Mammary epithelial cell (primary cell): ENCODE measurements at places on chromosomes 4 and X. TPM values are rescaled to one million over a fixed set of nuclear protein-coding genes. Genes with fewer than 3 reads are reported as not detected.
A peak's percentile ranks its signal among the peaks of the same experiment; 100 is the strongest.

Gene EPGN
- total RNA-seq: 283 TPM

Gene VSIG1
- 3.5 and 3.6 TPM in 2 replicates for total RNA-seq

Gene ATP1B4
- not detected for total RNA-seq

Gene TRIM2
- 19.5 and 29.6 TPM in 2 replicates for total RNA-seq

Gene DMD
- 73.2 TPM for total RNA-seq

Gene GPR82
- not detected for total RNA-seq

Gene F8A3
- total RNA-seq: 6.2 and 9.6 TPM in 2 replicates

Gene ARAP2
- 13.1 and 14.6 TPM in 2 replicates for total RNA-seq

Gene GC
- total RNA-seq: not detected

Gene CDS1
- total RNA-seq: 29.8 TPM

Gene CABS1
- not detected for total RNA-seq

Gene PRRG1
- total RNA-seq: 14.0 TPM

DNA sequence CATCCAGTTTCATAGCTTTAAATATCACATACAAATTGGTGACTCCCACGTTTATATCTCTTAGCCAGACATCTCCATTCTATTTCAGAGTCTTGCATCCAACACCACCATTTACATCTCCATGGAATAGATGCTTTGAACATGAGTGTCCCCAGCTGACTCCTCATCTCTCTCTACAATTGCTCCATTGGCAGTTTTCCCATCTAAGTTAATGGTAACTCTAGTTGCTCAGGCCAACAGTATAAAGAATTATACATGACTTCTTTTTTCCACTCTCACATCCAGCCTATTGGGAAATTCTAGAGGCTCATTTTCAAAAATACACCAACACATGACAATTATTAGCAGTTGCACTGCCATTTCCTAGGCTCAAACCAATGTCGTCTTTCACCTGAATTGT lies 388.2 kb downstream of the STIM2 start:
- DNase-seq: no peak

- DNase-seq: no peak
These were observed 37.0 kb downstream of the HAND2 start for GRCh38 chr4:173493041-173493440.

- no peak for DNase-seq
These were observed 68.8 kb downstream of the TECRL start for GRCh38 chr4:64340218-64341110.

DNA sequence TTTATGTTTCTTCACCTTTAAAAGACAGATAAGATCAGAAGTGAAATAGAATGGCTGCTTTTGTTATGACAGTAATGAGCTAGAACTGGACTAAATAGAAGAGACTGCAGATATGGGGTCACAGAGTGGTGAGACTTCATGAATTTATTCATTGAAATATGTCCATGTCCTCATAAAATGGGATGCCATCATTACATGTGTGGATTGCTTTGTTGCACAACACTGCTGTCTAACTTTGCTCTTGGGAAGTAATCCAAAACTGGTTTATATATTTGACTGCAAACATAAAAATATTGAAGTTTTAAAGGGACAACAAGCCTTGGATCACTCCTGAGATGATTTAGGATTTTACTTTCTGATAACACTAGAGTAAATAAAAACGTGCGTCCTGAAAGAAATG lies 209.2 kb upstream of the FAT4 start:
- DNase-seq: no peak

DNA sequence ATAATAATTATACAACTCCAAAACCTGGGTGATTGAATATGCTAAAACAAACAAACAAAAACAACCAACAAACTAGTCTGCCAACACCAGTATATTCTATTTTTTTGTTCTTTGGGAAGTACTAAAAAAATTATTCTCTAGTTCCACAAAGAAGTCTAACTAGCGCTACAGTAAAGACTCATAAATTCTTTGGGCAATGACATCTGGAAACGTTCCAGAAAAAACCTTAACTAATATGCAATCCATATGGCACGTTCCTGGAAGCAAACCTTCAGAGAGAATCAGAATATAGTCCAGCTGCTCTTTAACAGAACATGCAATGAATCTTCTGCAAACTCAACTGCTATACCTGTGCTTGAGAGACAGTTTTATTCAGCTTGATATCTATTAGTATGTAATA lies 500.1 kb downstream of the TRAM1L1 start:
- no peak for DNase-seq

DNA sequence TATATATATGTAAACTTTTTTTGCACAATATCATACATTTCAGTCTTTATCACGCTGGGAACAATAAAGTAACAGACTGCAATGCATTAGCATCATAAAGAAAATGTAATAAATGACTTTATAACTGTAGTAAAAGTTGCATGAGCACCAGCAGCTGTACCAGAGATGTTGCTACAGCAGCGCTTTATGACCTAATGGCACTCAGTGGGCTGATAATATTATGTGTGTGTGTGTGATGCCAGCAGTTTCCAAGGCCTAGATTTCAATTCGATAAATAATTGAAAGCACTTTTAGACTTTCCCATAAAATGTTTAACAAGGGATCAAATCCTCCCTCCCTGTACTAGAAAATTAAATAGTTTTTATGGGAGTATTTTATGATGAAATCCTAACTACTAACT lies 367.6 kb upstream of the AGA start:
- no peak for DNase-seq

DNA sequence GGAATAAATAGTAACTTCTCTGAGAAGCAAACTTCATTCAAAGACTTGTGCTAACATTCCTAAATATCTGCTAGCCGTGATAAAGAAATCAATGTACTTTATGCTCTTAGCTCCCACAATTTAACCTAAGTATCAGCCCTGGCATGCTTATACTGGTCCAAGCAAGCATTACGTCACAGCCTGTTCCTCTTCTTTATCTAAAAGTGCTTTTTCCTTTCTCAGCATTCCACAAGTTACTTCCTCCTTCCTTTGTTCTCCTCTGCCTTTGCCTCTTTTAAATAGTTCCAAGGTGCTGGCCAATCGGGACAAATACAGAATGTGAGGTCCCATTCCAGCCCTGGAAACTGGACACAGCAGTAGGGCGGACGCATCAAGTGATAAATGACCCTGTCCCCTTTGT lies 249.6 kb downstream of the DHRSX start:
- no peak for DNase-seq

DNA sequence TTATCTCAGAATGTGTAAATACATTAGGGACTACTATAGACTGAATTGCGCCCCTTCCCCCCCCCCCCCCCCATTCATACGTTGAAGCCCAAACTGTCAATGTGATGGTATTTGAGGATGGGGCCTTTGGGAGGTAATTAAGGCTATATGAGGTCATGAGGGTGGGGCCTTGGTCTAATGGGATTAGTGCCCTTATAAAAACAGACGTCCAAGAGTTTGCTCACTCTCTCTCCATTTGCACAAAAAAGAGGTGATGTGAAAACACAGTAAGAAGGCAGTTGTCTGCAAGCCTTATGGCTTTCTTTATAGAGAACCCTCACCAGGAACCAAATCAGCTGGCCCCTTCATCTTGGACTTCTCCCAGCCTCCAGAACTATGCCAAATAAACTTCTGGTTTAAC lies 15.3 kb downstream of the SPACA5 start:
- no peak for DNase-seq

DNA sequence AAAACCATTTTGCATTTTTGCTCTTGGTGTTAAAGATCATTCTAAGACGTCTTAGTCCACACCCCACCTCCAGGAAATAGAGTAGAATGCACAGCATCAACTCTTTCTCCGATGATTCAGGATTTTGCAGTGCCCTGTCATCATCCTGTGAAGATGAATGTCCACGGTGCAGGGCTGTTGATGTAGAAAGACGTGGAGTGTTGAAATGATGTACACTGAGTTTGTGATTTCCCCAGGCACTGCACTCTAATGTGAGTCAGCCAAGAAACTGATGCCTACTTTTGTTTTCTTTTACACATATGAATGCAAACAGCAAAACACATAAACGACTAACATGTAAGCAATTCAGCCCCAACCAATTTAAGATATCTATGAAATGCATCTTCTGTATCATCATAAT lies 10.5 kb downstream of the LGI2 start:
- peak; percentile 54 for DNase-seq

GRCh38 chr4:123408471-123409084 lies 12.0 kb downstream of the SPRY1 start:
- no peak for DNase-seq

- peak; percentile 26 for DNase-seq
These were observed 3.5 kb upstream of the IQSEC2 start for GRCh38 chrX:53284684-53285447.

DNA sequence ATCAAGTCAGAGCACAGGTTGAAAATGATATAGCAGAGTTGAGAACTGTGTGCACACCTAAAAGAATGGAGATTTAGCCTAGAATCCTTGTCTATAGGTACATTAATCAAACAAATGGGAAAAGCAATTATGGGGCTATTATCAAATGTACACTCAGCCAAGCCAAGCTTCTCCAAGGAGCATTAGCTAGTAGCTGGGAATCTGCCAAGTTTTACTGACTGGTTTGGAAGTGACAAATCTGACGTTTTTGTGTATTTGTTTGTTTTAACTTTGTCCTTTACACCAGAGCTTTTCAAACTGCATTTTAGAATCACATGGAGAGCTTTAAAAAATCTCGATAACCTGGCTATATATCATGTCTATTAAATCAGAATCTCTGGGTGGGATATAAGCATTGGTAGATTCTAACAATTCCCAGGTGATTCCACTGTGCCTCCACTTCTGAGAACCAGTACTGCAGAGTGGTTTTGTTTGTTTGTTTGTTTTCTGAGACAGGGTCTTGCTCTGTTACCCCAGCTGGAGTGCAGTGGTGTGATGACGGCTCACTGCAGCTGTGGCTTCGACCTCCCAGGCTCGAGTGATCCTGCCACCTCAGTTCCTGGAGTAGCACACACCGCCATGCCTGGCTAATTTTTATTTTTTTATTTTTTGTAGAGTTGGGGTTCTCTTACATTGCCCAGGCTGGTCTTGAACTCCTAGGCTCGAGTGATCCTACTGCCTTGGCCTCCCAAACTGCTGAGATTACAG lies 279.8 kb downstream of the UNC5C start:
- no peak for DNase-seq

DNA sequence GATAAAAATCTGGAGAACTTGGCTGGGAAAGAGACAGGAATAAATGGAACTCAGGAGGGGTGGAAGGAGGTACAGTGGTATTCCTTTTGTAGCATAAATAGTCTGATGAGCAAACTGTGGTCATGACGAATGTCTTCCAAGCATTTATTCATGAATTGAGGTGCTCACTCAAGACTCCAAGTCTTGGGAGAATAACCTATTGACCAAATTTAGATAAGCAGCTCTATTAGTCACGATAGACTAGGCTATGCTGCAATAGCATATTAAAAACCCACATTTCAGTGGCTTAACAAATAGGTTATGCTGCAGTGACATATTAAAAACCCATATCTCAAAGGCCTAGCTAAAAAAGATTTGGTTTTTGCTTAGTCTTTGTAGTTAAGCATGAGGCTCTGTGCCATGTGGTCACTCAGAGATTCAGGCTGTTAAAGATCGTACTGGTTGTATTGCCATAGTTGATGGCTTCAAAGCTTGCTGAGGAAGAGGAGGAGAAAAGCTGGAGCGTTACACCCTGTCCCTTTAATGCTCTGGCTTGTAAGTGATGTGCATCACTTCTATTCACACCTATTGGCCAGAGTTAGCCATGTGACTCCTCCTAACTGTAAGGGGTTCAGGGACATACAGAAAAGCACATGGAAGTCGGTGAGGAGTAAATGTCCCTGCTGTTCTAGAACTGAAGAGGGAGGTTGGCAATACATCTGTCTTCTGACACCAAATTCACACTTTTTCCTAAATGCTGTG lies 24.5 kb upstream of the CCDC149 start:
- DNase-seq: no peak

DNA sequence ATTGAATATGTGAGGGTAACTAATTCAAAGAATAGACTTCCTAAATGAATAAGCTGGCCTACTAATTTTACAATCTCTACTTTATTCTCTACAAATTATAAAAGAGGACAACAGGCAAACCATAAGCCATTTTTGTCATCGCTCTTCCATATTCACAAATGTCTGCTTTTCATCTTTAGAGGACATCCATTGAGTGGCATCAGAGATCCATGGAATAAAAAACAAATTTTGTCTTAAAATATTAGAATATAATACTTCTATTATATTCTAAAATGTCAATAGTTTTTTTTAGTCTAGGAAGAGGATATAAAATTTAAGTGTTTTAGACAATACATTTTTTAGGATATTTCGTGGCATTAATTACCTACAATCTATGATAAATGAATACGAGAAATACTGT lies 300.9 kb upstream of the TACR3 start:
- DNase-seq: no peak

DNA sequence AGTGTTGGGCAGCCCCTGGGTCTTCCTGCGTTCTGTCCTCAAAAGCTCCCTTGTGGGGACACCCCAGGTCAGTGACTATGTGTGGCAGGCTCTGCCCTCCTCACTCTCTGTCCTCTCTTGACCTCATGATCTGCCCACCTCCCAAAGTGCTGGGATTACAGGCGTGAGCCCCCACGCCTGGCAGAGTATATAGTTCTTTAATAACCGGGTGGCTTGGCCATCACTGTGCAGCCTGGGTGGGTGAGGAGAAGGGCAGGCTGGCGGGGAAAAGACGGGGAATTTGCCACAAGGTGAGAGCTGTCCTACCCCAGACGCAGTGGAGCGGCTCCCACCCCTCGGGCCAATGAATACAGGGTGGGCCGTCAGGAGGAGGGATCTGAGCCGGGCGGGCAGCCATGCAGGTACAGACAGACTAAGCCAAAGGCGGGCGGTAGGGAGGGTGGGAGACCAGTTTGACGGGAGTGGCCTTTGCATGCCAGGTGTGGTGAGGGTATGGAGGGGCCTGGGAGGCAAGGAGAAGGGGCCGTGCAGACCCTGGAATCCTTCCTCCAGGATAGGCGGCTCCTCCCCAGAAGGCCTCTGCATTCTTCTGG lies 2.5 kb downstream of the SH3BP2 start:
- no peak for DNase-seq

- no peak for DNase-seq
These were observed 183.8 kb upstream of the INTU start for GRCh38 chr4:127448986-127449385.

GRCh38 chr4:59002148-59002547 lies 1892.0 kb upstream of the IGFBP7 start:
- DNase-seq: no peak

DNA sequence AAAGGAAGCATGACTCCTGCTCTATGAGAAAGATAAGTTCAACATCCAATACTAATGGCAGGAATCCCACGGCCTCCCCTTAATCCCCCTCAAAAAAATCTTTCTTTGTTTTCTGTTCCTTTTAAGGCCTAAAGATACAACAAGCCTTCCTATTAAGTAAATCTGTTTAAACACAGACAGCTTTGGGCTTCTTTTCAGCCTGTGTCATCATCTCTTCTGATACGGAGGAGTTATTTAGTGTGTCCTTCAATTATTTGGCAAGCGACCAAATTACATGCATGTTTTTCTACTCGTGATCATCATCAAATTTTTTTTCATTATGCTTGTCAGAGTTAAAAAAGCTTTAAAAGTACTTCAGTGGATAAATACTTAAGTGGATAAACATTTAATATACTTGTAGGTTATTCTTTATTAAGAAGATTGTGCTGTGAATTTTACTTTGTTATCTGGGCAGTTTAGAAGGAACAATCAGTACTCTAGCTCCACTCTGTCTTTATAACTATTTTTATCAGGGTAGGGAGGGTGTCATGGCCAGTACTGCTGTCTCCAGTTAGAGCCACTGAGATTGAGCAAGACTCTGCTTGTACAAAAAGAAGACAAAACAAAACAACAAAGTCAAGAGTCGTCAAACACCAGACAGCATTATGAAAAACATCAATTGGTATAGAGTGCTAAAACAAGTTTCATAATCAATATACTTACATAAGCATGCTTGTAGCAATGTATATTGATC lies 210.7 kb downstream of the PRR32 start:
- DNase-seq: no peak

- no peak for DNase-seq
These were observed 10.3 kb upstream of the GPR143 start for GRCh38 chrX:9775930-9776329.
